ENCODE measurements at places on chromosomes 1 and 21.

- DNase-seq = no peak
These were observed 73.7 kb downstream of the LAMC1 start for GRCh38 chr1:183096894-183097293.

DNA sequence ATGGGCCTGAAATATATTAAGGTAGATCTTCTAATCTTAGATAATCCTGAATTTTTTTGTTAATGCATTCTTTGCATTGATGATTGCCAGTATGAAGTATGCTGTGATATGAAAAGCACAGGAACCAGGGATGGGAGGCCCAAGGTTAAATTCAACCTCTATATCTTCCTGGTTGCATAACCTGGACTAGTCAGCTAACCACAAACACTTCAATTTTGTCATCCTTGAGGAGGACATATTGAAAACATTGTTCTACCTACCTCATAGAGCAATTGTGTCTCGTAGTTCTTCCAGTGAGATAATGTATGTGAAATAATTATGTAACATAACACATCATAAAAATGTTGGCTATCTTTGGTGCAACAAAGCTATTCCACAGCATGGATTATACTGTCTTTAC, 25.6 kb downstream of the PDC start:
- DNase-seq = peak; percentile 37

DNA sequence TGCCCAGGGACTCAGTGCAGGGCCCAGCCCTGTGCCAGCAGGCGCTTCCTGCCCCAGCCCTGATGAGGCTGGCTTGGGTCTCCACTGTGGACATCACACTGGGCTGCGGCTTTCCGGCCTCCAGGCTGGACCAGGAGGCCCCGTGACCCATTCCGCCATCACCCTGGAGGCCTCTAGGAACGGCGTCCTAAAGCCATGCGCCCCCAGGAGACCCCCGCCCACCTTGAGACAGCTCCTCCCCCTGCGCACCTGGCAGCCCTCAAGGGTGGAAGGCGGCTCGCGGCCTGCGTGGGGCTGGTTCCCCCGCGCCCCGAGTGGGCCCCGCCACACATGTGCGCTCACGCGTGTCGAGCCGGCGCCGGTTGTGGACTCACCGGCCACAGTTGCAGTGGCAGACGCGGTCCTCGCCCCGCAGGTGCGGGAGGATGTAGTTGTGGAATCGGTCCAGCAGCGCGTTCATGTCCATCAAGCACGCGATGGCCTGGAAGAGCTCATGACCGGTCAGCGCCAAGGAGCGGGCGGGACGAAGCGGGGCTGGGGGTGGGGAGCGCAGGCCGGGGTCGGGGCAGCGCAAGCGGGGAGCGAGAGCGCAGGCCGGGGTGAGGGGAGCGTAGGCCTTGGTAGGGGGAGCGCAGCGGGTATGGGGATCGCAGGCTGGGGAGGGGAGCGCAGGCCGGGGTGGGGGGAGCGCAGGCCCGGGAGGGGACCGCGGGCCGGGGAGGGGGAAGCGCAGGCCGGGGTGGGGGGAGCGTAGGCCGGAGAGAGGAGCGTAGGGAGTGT, 924 bp downstream of the TMEM240 start:
- DNase-seq = peak; percentile 55

- peak; percentile 100 for DNase-seq
These were observed 50.6 kb upstream of the LYST start for GRCh38 chr1:235917267-235917811.

GRCh38 chr21:39881661-39882060, 14.4 kb downstream of the PCP4 start:
- no peak for DNase-seq

GRCh38 chr1:57489358-57490036, 65.6 kb upstream of the DAB1 start:
- DNase-seq = peak; percentile 91

DNA sequence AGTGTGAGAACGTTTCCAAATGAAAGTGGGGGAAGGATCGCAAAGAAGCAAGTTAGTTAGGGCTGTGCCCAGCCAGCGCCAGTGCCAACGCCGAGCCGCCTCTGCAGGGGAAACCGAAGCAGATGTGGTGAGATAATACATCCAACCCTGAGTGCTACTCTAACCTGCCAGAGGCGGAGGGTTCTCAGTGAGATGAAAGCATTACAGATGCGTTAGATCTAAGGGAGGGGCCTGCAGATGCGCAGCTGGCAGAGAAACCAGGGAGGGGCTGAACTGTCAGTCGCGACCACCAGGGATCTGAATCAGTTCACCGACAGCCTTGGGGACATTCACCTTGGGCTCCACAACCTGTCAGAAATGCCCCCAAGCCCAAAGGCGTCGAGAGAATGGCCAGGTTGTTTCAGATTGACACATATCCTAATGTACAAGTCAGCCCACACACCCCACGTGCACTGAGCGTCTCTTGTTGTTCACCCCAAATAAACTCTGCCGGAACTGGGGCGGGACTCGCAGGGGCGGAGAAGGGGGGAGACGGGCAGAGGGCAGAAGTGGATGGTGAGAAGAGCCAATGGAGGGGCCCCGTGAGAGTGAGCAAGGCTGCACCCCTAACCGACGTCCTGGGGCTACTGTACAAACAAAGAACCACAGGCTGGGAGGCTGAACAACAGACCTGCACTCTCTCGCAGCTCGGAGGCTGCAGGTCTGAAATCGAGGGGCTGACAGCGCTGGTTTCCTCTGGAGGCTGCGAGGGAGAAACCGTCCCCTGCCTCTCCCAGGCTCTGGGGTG, 8.7 kb upstream of the UMODL1 start:
- DNase-seq = no peak

GRCh38 chr1:31394584-31395193, 18.3 kb upstream of the SERINC2 start:
- peak; percentile 88 for DNase-seq

DNA sequence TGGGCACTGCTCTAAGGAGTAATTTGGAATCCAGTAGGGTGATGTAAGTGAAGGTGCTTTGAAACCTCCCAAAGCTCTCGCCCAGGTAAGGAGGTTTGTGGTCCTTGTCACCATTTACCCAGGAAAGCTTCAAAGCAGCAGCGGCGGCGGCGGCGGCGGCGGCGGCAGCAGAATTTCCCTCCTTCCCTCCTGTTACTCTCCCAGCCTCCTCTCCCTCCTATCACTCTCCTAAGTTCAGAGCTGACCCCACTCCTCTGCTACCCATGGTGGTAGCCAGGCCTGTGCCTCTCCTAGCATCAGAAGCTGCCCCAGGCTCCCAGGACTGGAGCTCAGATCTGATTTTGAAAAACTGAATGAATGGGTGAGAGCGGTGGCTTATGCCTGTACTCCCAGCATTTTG, 60.7 kb downstream of the ACBD3 start:
- DNase-seq = no peak

- no peak for DNase-seq
These were observed 133.2 kb downstream of the USH2A start for GRCh38 chr1:216290074-216290473.

GRCh38 chr1:230303069-230303468, 123.1 kb downstream of the PGBD5 start:
- no peak for DNase-seq

GRCh38 chr1:230335861-230336522, 90.1 kb downstream of the PGBD5 start:
- no peak for DNase-seq

DNA sequence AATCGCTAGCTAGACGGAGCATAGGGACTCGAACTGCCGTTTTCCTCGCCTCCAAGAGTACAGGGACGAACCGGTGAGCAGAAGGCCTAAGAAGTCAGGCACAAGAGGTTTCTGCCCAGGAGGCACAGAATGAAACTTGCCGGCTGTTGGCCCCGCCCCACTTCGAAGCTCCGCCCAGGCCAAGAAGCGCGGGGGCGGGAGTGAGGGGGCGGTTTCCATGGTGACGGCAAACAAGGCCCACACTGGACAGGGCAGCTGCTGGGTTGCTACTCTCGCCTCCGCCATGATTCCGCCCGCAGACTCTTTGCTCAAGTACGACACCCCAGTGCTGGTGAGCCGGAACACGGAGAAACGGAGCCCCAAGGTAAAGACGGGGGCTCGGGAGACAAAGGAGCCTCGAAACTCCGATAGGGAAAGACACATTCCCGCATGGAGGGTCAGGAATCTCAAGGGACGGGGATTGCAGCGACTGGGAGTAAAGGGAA, at the start of gene DNALI1:
Gene DNALI1, plus strand, starts transcription at position 229 of the 485 bp plus-strand sequence. Its CDS starts 55 bp downstream, at position 284.
- peak; percentile 62 for DNase-seq

- DNase-seq = no peak
These were observed 163.0 kb upstream of the LYPLAL1 start for GRCh38 chr1:219010720-219011119.

DNA sequence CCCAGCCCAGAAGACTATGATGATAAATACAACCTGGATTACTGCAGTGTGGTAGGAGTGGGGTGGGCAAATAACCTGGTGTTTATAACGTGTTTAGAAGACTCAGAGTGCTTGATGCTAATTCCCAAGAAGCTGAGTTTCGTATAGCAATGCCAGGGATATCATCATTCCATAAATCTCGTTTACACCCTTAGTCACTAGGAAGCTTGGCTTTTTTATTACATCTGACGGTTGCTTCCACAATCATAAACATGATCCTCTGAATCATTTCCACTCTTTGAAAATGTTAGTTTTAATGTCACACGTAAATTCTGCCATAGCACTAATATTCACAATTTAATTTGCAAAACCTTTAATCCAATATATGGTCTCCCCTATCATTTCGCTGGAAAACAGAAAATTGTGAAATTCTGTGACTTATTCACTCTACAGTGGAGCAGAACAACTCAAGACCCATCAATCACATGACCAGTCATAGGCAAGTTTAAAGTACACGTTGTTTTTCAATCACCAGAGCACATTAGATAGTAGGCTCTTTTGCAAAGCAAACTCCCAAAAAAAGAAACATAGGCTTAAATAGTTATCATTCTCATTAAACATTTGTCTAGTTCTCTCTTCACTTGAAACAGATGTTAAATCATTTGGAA, 321.0 kb downstream of the LTN1 start:
- DNase-seq = peak; percentile 40

DNA sequence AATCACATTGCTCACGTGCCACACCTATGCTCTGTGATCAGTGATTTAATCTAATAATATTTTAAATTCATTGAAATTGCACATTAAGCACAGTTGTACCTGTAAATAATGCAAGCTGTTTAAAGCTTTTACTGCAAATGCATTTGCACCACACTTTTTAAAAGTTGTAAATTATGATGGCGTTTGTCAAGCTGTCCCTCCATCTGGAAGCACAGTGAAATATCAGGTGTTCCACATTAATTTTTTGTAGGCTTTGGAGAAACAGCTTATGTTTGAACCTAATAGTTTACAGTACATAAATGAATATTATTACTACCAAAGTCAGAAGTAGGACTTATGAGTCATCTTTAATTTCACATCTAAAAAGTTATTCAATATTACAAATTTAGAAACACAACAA, 3.0 kb upstream of the DPYD start:
- DNase-seq = no peak

DNA sequence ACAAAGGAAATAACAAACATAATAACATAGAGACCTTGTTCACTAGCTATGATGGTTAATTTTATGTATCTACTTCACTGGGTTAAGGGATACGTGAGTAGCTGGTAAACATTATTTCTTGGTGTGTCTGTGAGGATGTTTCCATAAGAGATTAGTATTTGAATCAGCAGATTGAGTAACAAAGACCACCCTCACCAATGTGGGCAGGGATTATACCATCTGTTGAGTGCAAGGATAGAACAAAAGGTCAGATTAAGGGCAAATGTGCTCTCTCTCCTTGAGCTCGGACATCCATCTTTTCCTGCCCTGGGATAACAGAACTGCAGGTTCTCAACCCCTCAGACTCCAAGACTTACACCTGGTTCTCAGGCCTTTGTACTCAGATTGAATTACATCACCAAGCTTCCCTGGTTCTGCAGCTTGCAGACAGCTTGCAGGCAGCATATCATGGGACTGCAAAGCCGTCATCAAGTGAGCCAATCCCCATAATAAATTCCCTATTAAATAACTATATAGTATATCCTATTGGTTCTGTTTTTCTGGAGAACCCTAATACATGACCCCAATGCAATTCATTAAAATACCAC, 9.2 kb downstream of the SPATA6 start:
- DNase-seq = no peak

- DNase-seq = no peak
These were observed 20.4 kb downstream of the PBX1 start for GRCh38 chr1:164579381-164579780.

DNA sequence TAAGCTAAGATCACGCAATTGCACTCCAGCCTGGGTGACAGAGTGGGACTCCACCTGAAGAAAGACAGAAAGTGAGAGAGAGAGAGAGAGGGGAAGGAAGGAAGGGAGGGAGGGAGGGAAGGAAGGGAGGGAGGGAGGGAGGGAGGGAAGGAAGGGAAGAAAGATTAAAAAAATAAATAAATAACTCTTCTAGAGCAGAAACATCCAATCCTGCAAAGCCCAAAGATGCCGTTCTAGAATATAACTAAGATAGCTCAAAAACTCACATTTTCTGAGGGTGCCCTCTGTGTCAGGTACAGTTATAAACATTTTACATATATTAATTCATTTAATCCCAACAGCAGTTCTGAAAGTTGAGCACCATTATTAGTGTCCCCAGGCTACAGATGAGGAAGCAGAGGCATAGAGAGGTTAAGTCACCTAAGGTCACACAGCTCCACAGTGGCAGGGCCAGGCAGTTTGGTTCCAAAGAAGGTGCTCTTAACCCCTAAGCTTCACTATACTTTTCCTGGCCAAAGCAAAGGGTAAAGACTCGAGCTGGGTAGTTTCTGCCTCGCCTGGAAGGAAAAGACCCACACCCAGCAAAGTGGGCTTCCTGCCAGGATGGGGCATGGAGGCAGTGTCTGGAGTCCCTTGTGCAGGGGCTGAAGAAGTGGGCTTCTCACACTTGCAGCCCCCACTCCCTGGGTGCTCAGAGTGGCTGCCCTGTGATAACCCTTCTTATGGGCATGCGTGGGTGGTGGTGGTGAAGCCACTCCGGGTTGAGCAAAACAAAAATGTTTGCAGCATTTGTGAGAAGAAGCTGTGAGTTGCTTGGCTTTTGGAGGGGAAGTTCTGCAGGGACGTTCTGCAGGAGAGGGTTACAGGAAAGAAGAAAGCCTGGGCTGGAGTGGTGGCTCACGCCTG, 7.9 kb upstream of the PIK3CD start:
- no peak for DNase-seq

DNA sequence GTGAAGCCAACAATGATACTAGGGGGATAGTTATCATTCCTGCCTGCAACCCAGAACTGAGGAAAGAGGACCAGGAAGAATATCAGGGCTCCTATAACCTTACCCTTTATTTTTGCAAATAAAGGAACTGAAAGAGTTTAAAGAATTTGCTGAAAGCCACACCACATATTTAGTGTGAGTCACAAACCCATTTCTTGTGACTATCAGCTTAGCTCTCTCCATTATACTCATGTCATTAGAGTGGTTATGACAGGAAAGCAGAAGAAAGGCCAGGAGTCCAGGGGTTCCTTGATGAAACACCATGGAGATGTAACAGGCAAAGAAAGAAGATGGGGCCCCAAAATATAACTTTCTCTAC, 141.1 kb upstream of the SAMSN1 start:
- DNase-seq = no peak

- no peak for DNase-seq
These were observed 2.1 kb downstream of the TESK2 start for GRCh38 chr1:45488666-45489377.

- DNase-seq = peak; percentile 44
These were observed 88.6 kb downstream of the RIPK4 start for GRCh38 chr21:41678016-41678923.

GRCh38 chr1:201456499-201457309, 12.3 kb downstream of the PHLDA3 start:
- peak; percentile 98 for DNase-seq

All from ELR (cell line).